Activated T-cell treated with anti-CD3 and anti-CD28 coated beads for 1 hour (primary cell): ENCODE measurements at places on chromosomes 7 and 10.

GRCh38 chr10:7903851-7904250 lies 85.5 kb downstream of the TAF3 start:
- no peak for DNase-seq

DNA sequence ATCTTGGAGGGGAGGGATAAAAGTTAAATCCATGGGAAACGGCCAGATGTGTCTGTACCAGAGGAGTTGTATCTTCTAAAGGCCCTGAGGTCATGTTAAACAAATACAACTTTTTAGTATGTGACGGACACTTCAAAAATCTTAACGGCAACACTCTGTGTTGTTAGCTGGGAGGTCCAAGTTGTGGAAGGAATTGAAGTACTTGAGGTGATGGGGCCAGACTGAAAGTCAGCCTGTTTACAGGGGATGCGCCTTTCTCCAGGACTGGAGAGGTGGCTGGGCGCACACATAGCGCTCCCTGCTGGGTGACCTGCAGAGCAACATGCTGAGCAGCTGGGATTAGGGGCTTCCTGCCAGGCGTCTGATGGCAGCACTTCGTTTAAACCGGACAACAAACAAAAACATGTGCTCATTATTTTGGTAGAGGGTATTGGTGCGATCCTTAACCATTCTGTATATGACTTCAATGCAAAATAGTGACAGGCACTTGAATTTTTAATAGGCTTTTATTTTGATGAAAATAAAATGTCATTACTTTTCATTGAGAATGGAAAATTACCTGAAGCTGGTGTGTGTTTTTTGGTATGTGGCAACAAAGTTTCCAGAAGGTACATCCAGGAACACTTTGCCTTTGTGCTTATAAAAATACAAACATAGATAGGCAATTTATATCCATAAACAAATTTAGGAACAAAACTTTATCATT lies 198.2 kb downstream of the MLLT10 start:
- no peak for DNase-seq

GRCh38 chr7:3168869-3169268 lies 125.2 kb upstream of the CARD11 start:
- DNase-seq = no peak

DNA sequence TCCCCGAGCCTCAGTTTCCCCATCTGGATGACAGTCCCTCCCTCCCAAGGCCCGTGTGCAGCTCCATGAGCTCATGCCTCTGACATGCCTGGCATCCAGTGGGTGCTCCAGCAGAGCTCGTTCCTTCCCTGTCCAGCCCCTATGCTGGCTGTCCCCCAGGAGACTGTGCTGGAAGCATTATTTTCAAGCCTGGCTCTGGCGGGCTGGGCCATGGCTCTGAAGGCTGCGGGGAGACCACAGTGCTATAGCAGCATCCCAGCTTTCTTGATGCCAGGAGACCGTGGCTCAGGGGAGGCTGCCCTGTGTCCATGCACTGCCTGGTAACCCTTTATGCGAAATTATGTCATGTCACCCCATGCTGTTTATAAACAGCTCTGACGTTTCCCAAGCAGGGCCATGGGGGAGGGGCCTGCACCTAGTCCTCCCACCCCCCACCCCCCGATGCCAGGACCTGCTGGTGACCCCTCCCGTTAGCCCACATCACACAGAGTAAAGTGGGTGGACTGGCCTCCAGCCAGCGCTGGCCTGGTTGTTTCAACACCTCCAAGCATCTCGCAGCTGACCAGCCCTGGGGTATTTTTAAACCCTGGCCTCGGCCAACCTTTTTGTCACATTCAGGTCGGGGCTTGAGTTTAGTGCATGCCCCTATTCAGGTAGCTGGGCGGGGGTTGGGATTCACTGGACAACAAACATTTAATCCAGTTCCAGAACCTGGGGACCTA lies 105.9 kb upstream of the ZNF716 start:
- DNase-seq = no peak

GRCh38 chr7:100369105-100369504 lies 4.2 kb upstream of the PILRA start:
- no peak for DNase-seq

DNA sequence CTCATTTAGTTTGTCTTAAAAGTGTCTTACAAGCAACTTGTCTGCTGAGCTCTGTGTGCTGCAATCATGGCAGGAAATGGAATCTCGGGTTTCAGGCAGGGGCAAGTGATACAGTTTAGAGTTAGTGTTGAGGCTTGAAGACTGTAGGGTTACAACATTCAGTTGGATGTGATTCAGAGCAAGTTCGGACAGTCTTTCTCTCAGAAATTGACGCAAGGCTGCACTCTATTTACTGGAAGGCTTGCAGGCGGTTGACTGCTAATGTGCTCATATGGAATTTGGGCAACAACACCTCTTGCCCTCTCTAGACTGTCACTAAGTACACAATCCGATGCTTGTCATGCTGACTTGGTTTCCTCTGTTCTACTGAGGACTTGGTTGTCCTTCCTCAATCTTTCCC lies 161.7 kb upstream of the BMPER start:
- DNase-seq = no peak

GRCh38 chr7:98418271-98418635 lies 17.4 kb upstream of the BAIAP2L1 start:
- no peak for DNase-seq

- DNase-seq = no peak
Observed at GRCh38 chr10:124362568-124362967, 56.2 kb downstream of the OAT start.

- DNase-seq = no peak
Observed at GRCh38 chr10:96235326-96236089, 35.9 kb downstream of the BLNK start.

GRCh38 chr7:20892776-20893175 lies 106.1 kb upstream of the SP8 start:
- DNase-seq = no peak

DNA sequence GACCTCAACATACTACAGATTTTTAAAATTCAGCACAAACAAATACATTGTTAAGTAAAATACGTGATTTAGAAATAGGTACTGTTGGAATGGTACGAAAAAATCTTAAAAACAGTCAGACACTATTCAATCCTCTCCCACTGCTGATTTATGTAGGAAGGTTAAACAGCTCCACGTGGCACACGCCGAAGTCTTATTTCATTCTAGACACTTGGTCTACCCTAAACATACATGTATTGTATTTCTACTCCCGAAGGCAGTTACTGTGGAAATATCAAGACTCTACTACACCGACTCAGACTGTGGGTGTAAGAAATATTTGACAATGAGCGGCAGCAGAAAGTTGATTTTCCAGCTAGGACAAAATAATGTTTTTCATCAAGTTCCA lies 130.6 kb downstream of the MPP7 start:
- no peak for DNase-seq

GRCh38 chr7:69743436-69743835 lies 145.2 kb downstream of the AUTS2 start:
- DNase-seq = no peak

DNA sequence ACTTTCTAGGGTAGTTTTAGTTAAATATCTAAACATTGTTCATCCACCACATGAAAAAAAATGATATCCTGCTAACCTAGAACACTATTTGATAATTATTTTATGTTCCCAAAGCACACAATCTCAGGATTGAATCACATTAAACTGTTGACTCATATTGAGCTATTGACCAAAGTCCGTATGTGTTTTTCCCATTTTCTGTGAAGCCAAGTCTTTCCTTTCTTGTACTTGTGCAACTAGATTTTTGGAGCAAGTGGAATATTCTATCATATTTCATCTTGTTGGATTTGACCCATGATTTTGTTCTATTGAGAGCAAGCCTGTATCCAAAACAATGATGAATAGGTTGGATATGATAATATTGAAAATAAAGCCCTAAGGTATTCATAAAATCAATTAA lies 164.6 kb downstream of the SKAP2 start:
- no peak for DNase-seq
